ENCODE measurements at places on chromosomes 4 and X. TPM values are rescaled to one million over a fixed set of nuclear protein-coding genes. Genes with fewer than 3 reads are reported as not detected.

GRCh38 chr4:68346461-68346860 lies 3.4 kb downstream of the YTHDC1 start:
- no peak for DNase-seq

Gene CT45A5
- 10.4 TPM for total RNA-seq

Gene CXCL5
- total RNA-seq, result 0.77 TPM

DNA sequence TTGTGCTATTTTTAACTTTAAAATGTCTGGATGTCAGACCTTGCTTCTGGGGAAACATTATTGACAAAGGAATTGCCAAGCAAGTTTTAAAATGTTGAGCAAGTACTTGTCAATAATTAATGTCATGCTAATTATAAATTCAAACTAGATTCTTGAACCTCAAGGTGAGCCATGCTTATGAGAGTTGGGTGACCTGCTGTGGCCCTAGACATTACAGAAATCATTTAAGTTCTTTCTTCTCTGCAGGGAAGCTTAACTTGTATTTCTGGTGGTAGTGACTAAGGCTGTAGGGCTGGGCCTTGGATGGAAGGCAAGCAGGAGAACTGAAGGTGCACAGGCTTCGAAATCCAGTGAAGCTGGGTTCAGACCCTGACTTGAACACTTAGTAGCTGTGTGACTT lies 14.8 kb upstream of the UCHL1 start:
- no peak for DNase-seq

Gene MAGEC3
- not detected for total RNA-seq

Gene SLC7A11
- total RNA-seq, result 3.0 TPM

DNA sequence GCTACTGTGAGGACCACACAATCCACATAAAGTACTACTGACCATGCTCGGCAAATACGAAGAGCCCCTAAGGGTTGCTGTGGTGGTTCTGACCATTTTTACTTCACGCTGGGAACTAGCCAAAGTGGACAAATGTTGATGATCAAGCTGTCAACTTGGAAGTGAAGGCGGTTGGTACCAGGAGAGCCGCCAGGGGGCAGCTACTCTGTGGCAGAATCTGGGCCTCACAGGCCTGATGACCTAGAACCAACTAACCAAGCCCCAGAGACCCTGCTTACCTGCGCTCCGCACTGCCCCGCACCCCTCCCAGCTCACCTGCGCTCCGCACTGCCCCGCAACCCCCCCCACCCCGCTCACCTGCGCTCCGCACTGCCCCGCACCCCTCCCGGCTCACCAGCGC lies 5.6 kb downstream of the GAK start:
- peak; percentile 25 for DNase-seq

- peak; percentile 4 for DNase-seq
Observed at GRCh38 chr4:26896636-26897035, 36.0 kb downstream of the STIM2 start.

- no peak for DNase-seq
Observed at GRCh38 chrX:129678614-129679195, 23.9 kb upstream of the APLN start.

Gene HTR2C
- total RNA-seq, result 0.86 TPM

Gene RBM47
- total RNA-seq, result 3.7 TPM

Gene ZNF732
- 0.12 TPM for total RNA-seq

Gene FAM184B
- total RNA-seq, result 0.03 TPM

DNA sequence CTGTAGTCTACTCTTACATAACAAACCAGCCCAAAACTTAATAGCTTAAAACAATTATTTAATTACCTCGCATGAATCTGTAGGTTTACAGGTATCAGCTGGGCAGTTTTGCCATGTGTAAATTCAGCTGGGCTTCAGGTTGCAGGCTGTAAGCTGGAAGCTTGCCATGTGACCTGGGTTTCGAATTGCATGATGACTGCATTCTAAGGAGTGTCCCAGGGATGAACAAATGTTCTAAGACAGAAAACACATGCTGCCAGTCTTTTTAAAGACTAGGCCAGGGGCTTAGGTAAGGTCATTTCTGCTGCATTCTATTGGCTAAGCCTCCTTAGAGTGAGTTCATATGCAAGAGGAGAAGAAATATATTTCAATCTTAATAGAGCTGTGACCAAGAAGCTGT lies 44.8 kb downstream of the GRIA2 start:
- peak; percentile 15 for DNase-seq

GRCh38 chrX:18390941-18391538 lies 34.4 kb upstream of the CDKL5 start:
- DNase-seq, result peak; percentile 16

Gene CTAG2
- 3.8 TPM for total RNA-seq

- DNase-seq, result no peak
Observed at GRCh38 chrX:113058634-113059033, 218.0 kb upstream of the AMOT start.

Gene MGARP
- total RNA-seq, result 2.0 TPM

Gene GRIA2
- total RNA-seq, result 0.17 TPM

All from Daoy (cell line).